Activated CD4-positive, alpha-beta T cell treated with anti-CD3 and anti-CD28 coated beads for 36 hours (primary cell): ENCODE measurements at places on chromosomes 2 and 18.
A peak's percentile ranks its signal among the peaks of the same experiment; 100 is the strongest.

- no peak for DNase-seq
These were observed 163.9 kb upstream of the ID2 start for GRCh38 chr2:8517850-8518498.

GRCh38 chr2:45708501-45708900, 57.0 kb downstream of the PRKCE start:
- DNase-seq, result no peak

DNA sequence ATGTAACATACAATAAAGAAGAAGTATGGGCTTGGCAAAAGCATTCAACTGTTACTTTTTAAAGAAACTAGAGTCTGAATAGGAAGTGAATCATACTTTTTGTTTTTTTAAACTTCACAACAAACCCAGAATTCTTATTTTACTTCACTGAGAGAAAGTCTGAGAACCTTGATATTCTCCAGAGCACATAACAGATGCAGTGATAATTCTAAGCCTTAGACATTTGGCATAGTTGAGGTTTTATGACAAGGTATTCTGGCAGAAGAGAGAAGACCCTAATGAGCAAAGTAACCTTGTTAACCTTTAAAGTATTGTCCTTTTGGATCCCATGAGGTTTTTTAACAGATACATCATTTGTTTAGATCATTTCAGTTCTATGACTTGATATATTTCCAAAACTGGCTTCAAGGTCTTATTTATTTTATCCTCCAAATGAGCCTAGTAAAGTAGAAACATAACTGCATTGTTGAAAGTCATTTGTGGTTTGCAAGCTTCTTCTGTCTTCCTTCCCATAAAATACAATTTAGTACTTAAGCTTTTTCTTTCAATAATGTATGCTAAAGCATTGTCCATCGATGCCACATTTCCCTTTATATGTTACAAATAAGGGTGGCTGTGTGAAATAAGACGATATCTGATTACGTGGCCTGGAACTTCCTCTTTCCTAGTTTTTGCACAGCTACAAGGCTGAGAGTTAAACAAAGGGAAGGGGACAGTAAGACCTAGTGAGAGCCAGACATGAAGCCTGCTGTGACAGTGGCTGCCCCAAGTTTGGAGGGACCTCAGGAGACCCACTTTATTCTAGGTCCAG, 86.1 kb upstream of the ITPRID2 start:
- no peak for DNase-seq

GRCh38 chr2:36560726-36561125, 37.2 kb downstream of the FEZ2 start:
- no peak for DNase-seq

GRCh38 chr2:15762449-15762848, 170.8 kb downstream of the DDX1 start:
- DNase-seq, result no peak

- no peak for DNase-seq
These were observed 190.1 kb downstream of the CDCA7 start for GRCh38 chr2:173544641-173545363.

GRCh38 chr18:35862119-35862640, 110.3 kb upstream of the RMP24 start:
- no peak for DNase-seq

GRCh38 chr2:107811411-107811810, 15.3 kb upstream of the RGPD4 start:
- no peak for DNase-seq

DNA sequence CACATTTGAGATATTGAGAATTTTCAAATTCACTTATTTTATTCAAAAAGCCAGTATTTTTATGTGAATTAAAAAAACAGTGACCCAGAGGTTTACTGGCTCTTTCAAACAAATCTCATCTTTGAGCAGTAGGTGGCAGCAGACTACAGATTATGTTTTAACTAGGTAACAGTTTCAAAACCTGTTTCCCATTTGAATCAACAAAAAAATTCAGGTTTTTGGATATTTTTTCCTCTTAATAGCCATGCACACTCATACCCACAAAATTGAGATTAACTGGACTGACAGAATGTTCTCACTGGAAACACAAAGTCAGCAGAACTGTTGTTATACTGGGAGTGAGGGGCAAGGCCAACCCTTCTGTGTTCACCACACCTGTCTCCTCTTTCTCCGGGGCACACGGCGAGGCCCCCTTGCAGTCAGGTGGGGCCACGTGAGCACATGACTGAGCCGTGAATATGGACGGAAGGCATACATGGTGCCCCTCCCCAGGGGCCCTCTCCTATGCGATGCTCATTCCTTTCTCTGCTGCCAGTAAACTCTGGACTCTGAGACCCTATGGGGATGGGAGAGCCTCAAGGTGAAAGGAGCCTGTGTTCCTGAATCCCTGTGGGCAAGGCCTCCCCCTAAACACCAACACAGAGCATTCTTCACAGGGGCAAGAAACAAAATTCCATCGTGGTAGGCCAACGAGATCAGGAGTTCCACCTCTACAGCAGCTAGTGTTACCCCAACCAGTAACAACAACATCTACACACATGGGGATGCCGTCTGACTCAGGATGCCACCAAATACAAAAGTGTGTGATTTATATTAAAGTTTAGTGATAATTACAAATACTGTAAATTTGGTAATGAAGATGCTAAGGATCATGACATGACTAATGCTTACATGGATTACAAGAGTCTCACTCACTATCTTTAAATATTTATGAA, 80.4 kb downstream of the LPIN2 start:
- peak; percentile 50 for DNase-seq

- no peak for DNase-seq
These were observed 7.7 kb upstream of the ARID5A start for GRCh38 chr2:96528700-96529375.

GRCh38 chr2:21047141-21048009, 3.5 kb upstream of the APOB start:
- DNase-seq, result no peak

DNA sequence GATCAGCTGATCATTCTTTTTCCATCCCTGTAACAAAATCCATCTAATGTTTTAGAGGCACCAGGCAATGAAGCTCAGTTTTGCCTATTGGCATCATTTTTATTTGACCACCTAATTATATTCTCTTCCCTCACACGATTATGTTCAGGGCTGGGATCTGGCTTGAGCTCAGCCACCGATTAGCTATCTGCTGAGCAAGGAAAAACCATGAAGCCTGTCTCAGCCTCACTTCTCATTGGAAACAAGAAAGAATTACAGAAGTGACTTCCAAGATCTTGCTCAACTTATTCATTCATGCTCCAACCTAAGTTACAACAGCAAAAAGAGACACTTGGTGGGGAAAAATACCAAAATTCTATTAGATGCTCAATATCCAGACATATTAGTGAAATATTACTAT, 139.0 kb upstream of the SH3BP4 start:
- DNase-seq, result no peak

- DNase-seq, result peak; percentile 58
These were observed 108.6 kb downstream of the MAP4K4 start for GRCh38 chr2:101806123-101806522.

GRCh38 chr18:67876871-67877270, 360.4 kb upstream of the DSEL start:
- no peak for DNase-seq

DNA sequence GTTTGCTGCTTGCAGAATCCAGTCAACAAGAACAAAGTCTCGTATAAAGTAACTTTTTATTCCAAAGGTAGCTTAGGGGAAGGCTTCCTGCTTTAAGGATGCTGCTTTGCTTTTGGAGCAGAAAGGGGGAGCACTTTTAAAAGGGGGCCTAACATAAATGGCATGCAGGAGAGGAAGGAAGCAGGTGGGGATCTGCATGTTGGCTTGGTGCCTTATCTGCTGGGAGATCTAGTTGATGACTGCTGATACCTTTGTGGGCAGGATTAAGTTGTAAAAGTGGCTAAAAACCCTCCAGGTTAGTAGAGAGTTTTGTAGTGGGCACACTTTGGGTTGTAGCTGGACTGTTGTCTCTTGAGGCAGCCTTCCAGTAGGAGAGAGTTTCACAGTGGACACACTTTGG, 22.5 kb downstream of the UBR3 start:
- DNase-seq, result no peak

DNA sequence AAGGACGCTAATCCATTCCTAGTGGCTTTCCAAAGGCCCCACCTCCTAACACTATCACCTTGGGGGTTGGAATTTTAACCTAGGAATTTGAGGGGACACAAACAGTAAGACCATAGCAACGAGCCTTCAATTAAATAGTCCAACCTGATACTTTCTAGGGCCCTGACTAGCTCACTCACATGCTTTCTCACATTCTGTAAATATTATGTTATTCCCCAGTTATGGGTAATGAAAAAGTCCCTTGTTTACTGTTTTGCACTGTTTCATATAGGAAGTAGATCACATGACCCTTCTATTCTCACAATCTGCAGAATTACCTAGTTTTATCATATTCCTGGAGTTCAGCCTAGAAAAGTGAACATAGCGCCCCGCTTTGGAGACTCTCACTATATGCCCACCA, 1212.1 kb upstream of the ACVR2A start:
- no peak for DNase-seq

GRCh38 chr2:85956646-85957039, 67.9 kb upstream of the ST3GAL5 start:
- DNase-seq, result no peak

- no peak for DNase-seq
These were observed 123.7 kb downstream of the HNMT start for GRCh38 chr2:138087751-138088593.

DNA sequence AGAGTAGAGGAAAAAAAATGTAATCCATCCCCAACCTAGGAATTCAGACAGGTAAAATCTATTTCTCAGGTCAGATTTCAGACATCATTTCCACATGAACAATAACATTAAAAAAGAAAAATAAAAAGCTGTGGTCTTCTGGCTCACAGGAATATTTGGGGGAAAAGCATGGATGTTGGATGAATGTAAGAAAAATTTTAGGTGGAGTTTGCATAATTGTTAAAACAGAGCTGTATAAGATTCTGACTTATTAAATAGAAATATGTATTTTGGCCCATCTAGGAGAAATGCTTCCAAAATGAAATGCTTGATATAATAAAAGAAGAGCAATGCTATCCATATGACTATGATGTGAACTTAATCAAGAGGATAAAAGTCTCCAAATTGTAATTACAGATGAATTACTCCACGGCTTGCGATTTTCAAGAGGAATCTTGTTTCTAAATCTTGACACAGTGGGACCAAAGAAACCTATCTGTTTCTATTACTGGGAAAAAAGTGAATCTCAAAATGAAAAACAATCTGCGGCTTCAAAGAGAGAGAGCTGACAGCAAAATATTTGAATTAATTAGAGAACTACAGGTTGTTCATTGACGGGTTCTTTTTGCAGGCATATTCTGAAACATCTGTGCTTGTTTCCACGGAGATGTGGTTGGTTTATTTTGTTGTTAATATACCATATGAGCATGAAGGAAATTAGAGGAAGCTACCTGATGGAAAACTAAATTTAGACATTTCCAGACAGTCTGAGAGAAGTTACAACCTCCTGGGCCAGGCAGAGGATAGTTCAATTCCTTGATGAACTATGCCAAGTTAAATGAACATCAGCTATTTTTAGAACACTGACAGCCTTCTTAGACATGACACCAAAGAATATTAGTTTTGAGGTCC, 468.7 kb downstream of the PID1 start:
- DNase-seq, result no peak

- DNase-seq, result no peak
These were observed 90.3 kb downstream of the DHRS9 start for GRCh38 chr2:169159686-169160085.

DNA sequence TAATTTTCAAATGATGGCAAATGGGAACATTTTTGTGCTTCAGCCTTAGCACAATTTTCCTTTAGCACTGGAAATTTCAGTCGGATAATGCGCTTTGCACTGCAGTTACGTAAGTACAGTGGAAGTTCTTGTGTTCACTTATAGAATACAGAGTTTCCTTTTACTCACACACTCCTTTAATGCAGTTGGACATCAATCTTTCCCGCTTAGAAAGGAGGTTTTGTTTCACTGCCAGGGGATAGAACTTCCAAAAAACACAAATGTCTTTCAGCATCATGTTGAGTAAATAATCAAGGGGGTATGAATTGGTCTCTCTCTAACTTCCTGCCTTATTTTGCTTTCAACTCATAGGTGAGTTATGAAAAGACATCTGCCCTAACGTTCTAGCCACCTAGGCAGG, 63.2 kb downstream of the TGFA start:
- DNase-seq, result no peak

DNA sequence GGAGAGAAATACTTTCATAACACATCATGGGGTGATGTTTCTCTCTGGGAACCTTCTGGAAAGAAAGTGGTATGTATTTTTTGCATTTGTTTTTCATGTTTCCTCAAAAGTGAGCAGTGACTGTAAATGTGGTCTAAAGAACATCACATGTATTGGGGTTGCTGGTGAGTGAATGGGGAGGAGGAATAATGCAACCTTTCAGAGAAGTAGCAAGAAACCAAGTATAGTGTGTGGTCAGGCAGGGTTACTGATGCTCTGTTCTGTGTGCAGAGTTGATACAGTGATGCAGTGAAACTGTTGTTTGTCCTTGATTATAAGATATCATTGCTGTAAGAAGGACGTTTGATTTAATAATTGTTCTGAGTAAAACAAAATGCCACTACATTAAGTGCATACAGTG, 24.1 kb downstream of the ADNP2 start:
- DNase-seq, result no peak

DNA sequence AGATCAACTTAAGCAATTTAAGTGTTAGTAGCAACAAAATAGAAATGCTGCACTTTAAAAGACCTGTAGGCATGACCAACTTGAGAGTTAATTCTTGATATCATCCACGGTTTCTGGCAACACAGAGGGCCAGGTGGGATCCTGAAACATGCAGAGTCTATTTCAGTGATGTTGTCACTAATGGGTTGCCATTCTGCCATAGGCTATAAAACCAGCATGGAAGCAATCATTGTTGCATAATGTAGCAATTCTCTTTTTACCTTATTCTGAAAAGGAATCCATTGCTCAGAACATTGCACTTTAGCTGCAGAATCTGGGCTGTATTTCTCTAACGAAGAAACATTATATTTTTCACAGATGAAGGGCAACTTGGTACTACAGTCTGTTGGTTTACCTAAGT, 53.9 kb upstream of the CD302 start:
- no peak for DNase-seq

GRCh38 chr2:75558136-75558535, 2.6 kb downstream of the EVA1A start:
- DNase-seq, result no peak

DNA sequence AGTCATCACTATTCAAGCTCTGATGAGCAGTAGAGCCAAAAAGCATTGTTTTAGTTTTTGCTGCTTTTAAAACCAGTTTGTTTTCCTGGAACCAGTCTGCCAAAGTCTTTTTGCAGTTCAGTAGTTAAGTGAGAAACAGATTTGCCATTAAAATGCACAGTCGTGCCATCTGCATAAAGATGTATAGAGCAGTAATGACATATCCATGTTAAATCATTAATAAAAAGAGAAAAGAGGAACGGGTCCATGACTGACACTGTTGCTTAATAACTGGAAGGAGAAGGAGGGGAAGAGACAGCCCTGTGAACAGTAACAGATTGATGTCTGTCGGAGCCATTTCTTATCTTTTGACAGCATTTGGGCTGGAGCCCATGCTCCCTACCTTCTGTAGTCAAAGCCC, 704.6 kb downstream of the SATB2 start:
- no peak for DNase-seq

- no peak for DNase-seq
These were observed 50.1 kb downstream of the TIMM21 start for GRCh38 chr18:74198453-74198852.
